ENCODE measurements at places on chromosomes 2 and 18.

GRCh38 chr2:20803226-20803682, 19.6 kb downstream of the LDAH start:
- DNase-seq: no peak

DNA sequence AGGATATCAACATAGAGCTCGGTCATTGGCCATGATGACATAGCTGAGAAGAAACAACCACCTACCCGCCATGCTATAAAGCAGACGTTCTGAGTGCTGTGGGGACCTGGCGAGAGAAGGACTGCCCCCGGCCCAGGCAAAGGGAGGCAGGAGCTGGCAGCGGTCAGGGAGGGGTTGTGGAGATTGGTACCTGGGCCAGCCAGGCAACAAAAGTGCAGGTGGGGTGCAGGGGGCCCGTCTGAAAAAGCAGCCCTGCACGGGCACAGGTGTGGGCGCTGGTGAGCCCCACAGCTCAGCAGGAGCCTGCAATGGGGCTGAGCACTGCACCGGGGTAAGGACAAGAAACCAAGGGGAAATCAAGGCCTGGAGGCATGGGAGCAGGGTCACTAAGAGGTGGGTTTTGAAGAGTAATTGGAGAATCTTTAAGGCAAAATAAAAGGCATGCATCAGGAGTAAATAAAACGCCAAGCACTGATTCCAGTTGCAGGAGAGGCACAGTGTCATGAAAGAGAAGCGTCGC, 464.0 kb downstream of the EIPR1 start:
- DNase-seq: no peak

DNA sequence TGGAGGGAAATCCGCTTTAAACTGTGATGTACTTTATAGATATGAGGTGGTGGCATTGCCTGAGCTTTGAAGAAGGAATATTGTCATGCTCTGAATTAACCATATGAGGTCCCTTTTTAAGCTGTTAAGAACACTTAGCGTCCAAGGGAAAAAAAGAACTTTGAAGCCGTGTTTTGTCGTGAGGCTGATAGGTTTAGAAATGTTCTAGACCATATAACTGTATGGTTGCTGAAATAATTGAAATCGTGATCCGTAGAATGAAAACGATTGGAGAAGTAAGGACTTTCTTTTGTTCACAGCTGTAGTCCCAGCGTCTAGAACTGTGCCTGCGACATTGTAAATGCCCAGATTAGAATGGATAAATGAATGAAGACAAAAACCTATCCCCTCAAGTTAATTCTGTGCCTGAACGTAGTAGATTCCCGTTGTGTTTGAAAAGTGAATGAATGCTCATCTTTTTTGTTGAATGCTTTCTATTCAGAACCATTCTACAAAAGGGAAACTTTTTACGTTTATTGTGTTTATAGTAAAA, 1.5 kb downstream of the SMCHD1 start:
- DNase-seq: no peak

- no peak for DNase-seq
These were observed 43.6 kb downstream of the LYPD6B start for GRCh38 chr2:149082079-149082478.

GRCh38 chr2:171318463-171318934, 115.3 kb downstream of the METTL8 start:
- peak; percentile 21 for DNase-seq

- DNase-seq: no peak
These were observed 4.0 kb downstream of the NT5DC4 start for GRCh38 chr2:112724591-112725525.

- DNase-seq: no peak
These were observed 516.3 kb upstream of the FSIP2 start for GRCh38 chr2:185222311-185222710.

- DNase-seq: no peak
These were observed 3.8 kb upstream of the UGT1A5 start for GRCh38 chr2:233708942-233709341.

DNA sequence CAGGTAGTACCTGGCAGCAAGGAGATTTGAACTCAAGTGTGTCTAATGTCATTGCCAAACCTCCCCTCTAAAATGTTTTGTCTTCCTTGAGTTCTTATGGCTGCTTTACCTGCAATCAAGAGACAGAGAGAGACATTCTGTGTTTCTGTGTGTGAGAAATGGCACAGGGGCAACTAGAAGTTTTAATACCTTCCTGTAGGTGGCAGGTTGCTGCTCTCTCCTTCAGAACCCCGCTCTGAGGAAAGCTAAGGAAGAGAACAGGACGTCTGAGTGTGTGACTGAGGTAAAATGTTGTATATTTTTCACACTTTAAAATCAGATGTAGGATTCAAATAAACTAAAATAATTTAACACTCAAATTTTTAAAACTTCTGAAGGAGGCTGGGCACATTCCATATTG, 19.2 kb downstream of the DTNA start:
- peak; percentile 41 for DNase-seq

GRCh38 chr2:105775809-105776559, 31.3 kb downstream of the NCK2 start:
- DNase-seq: no peak

GRCh38 chr18:2961821-2962220, 51.1 kb downstream of the LPIN2 start:
- peak; percentile 40 for DNase-seq

GRCh38 chr2:165173215-165173614, 30.6 kb downstream of the SCN3A start:
- no peak for DNase-seq

GRCh38 chr2:42369532-42370229, 8.7 kb upstream of the COX7A2L start:
- no peak for DNase-seq

- no peak for DNase-seq
These were observed 91.8 kb upstream of the ACVR1C start for GRCh38 chr2:157720504-157720903.

- peak; percentile 47 for DNase-seq
These were observed 35.1 kb downstream of the EHD3 start for GRCh38 chr2:31269087-31269486.

- DNase-seq: peak; percentile 29
These were observed 35.0 kb upstream of the PSMD14 start for GRCh38 chr2:161273038-161273760.

GRCh38 chr2:168686452-168687191, 115.8 kb upstream of the NOSTRIN start:
- no peak for DNase-seq

- DNase-seq: no peak
These were observed 117.3 kb upstream of the VWC2L start for GRCh38 chr2:214293593-214293992.

DNA sequence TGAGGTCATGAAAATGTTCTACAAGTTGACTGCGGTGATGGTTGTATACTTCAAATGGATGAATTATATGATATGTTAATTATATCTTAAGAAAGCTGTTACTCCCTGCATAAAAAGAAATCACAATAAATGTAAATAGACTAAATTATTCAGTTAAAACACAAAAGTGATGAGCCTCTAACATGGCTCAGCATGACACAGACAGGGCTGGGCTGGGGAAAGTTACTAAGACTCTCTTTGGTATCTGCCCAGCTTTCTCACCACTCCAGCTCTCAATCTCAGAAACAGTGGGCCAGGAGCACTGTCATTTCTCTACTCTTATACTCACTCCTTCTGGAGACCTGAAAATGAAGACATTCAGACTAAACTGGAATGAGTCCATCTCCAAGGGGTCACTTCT, 3.5 kb downstream of the CYP27C1 start:
- DNase-seq: no peak

DNA sequence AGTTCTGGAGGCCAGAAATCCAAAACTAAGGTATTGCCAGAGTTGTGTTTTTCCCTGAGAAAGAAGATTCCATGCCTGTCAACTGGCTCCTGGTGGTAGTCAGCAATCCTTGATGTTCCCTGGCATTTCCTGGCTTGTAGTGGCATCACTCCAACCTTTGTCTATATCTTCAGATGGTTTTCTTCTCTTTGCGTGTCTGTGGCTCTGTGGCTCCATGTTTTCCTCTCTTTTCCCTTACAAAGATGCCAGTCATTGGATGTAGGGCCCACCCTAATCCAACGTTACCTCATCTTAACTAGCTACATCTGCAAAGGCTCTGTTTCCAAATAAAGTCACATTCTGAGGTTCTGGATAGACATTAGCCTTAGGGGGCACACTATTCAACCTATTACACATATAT, 41.8 kb downstream of the SLC14A1 start:
- no peak for DNase-seq

DNA sequence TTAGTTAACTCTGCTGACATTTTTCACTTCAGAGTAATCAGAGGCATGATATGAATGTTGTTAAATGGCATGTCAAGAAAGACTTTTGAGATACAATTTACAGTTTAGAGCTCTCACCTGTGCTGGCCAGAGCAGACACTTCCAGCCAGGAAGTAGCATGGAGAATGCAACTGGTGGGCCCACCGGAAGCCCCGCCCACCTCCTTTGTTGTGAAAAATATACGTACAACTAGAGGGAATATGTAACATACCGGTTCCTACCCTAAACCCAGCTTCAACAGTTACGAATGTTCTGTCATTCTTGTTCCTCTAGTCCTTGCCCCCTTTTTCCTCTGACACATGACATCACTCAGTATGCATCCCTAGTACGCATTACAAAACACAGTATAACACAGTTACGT, 70.2 kb upstream of the ITM2C start:
- DNase-seq: no peak

GRCh38 chr2:151523850-151524249, 114.1 kb downstream of the RIF1 start:
- DNase-seq: no peak

GRCh38 chr2:197591339-197592072, 75.6 kb downstream of the MOB4 start:
- no peak for DNase-seq

DNA sequence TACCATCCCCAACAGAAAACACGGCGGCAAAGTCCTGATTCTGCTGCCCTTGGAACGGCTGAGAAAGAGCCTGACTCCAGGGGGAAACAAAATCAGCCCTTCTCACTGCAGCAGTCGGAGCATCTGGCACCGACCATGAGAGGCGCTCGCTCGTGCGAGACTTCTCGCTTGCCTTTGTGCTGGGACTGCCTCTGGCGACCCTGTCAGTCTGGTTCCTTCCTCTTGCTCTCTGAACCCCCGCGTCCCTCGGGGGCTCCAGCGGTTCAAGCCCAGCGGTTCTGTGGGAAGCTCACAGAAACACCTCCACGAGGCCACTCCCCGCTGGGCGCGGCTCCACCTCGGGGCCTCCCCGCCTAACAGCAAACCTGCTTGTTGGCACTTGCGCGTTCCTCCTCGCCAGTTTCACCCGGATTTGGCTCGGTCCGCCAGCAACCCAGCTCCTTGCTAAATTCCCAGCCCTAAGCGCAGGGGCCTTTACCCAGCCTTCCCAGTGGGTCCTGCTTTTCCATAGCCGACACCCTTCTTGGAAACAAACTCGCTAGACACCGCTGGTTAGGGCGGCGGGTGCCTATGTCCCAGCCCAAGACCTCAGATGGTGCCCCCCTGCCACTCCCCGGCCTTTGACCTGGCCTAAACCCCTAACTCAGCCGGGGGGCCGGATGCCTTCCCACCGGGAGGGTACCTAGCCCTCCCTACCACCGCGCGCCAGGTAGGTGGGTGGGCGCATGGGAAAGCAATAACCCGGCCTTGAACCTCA, 2.2 kb downstream of the RND3 start:
- DNase-seq: peak; percentile 55

GRCh38 chr18:9968081-9968848, 54.4 kb downstream of the VAPA start:
- peak; percentile 65 for DNase-seq
